ENCODE measurements at places on chromosomes 4 and X.

DNA sequence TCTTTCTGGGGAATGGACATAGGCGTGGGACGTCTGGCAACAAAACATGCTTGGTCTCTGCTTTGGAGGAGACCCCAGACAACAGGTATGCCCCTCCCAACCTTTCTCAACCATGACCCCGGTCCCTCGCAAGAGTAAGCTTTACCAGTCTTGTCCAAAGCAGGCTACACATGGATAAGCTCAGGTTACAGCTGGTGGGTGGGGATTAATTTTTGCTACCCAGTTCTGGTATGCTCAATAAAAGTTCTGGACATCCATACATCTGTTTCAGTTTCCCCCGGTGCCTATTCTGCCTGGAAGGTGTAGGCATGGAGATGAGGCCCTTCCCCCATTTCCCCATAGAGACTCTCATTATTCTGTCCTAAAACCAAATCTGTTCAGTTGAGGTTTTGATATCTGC, 54.5 kb upstream of the NOCT start:
- DNase-seq, result no peak

GRCh38 chr4:92714640-92715039, 410.9 kb downstream of the GRID2 start:
- DNase-seq, result no peak

DNA sequence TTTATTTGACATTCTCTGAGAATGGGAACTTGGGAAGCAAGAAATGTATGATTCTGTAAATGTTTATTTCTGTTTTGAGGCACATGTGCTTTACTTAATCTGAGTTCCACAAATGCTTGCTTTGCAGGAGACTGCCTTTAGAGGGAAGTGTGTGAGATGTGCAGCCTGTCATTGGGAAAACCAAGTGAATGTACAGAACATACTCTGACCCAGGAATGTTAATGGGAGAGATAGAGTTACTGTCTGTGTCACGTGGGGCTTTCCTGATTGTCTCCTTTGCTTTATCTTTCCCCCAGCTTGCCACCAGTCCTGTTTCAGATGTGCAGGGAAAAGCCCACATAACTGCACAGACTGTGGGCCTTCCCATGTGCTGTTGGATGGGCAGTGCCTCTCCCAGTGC, 218.6 kb upstream of the ANXA3 start:
- peak; percentile 42 for DNase-seq

DNA sequence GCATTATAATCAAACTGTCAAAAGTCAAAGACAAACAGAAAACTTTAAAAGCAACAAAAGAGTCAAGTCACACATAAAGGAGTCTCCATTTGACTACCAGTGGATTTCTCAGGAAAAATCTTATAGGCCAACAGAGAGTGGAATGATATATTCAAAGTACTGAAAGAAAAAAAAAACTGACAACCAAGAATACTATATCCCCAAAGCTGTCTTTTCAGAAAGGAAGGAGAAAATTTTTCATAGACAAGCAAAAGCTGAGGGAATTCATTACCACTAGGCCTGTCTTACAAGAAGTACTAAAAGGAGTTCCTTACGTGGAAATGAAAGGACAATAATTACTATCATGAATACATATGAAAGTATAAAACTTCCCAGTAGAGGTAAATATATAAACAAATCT, 39.0 kb downstream of the SLC10A7 start:
- no peak for DNase-seq

- DNase-seq, result no peak
Measured at GRCh38 chr4:173878701-173879100, 348.7 kb upstream of the HAND2 start.

- no peak for DNase-seq
Measured at GRCh38 chr4:155400893-155401292, 24.1 kb upstream of the MAP9 start.

DNA sequence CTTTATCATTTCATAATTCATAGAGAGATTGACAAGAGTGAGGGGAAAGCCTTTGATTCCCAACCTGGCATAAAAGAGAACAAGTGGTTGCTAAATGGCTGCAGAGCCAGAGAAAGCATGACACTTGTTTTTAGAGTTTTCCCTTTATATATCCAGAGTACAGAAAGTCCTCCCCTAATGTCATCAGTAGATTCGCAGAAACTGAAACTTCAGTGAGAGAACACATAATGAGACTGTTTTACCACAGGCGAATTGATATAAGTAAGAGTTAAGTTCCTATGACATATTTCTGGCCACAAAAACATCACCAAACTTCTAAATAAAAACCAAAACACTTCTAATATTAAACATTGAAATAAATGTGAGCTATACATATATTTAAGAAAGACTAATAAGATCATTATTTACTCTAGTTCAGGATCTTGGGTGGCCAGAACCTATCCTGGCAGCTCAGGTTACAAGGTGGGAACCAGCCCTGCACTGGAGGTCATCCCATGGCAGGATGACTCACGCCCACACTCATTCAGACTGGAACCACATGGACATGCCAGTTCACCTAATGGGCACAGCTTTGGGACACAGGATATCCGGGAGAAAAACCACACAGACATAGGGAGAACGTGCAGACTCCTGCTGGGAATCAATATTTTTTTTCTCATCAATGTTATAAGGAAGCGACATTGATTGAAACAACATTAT, 35.5 kb downstream of the NWD2 start:
- no peak for DNase-seq

GRCh38 chr4:25575611-25576010, 80.0 kb upstream of the SLC34A2 start:
- DNase-seq, result no peak

DNA sequence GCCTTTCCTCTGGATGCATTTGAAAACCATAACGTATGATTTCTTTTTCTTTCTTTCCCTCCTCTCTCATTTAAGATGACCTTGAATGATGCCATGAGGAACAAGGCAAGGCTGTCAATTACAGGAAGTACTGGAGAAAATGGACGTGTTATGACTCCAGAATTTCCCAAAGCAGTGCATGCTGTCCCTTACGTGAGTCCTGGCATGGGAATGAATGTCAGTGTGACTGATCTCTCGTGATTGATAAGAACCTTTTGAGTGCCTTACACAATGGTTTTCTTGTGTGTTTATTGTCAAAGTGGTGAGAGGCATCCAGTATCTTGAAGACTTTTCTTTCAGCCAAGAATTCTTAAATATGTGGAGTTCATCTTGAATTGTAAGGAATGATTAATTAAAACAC, 142.8 kb downstream of the GRIA2 start:
- no peak for DNase-seq

GRCh38 chrX:19272452-19272851, 71.3 kb upstream of the PDHA1 start:
- DNase-seq, result no peak

GRCh38 chr4:123526511-123526910, 129.9 kb downstream of the SPRY1 start:
- DNase-seq, result no peak

DNA sequence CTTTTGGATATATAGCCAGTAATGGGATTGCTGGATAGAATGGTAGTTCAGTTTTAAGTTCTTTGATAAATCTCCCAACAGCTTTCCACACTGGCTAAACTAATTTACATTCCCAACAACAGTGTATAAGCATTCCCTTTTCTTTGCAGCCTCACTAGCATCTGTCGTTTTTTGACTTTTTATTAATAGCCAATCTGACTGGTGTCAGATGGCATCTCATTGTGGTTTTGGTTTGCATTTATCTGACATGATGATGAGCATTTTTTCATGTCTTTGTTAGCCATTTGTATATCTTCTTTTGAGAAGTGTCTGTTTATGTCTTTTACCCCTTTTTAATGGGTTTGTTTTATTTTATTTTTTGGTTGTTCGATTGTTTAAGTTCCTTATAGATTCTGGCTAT, 13.3 kb downstream of the UBQLN2 start:
- DNase-seq, result no peak

GRCh38 chrX:14420841-14421240, 108.5 kb upstream of the GLRA2 start:
- no peak for DNase-seq

DNA sequence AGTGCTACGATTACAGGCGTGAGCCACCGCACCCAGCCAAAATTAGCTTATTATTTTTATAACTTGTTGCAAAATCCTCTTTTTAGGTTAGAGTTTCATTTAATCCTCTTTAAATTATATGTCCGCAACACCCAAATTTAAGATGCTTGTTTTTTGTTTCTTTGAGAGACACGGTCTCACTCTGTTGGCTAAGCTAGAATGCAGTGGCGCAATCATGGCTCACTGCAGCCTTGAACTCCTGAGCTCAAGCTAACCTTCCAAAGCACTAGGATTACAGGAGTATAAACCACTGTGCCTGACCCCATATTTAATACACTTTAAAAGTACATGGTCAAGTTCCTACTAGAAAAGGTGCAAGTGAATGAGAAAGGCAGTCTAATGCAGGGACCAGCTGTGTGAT, 2.2 kb downstream of the RBBP7 start:
- DNase-seq, result no peak

- DNase-seq, result no peak
Measured at GRCh38 chr4:182893047-182893446, 24.1 kb downstream of the DCTD start.

- no peak for DNase-seq
Measured at GRCh38 chr4:41431276-41431675, 106.7 kb upstream of the LIMCH1 start.

DNA sequence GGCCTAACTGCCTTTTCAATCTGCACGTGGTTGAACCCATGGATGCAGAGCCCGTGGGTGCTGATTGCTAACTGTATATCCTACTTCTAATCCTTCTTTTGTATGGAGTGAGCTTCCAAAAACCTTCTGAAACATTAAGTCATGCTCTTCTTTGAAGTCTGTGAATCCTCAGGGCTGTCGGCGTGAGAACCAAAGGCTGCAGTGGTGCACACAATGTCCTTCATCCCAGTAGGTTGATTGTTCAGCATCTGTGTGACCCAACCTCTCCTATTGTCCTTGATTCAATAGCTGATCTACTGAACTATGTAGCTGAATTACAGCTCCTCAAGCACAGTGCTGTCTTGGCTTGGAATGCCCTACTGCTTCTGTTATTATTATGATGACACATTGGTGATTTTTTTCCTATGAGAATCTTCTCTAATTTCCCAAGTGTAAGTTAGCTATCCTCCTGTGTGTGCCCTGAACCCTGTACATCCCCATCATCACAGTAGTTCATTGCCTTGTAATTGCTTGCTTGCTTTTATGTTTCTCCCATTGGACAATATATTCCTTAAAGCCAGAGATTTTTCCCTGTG, 294.6 kb downstream of the TRIML1 start:
- no peak for DNase-seq

GRCh38 chr4:17823871-17824669, 13.3 kb downstream of the NCAPG start:
- DNase-seq, result no peak

GRCh38 chrX:55908661-55909212, 191.2 kb downstream of the RRAGB start:
- DNase-seq, result peak; percentile 9

- no peak for DNase-seq
Measured at GRCh38 chrX:81208916-81209315, 7.0 kb downstream of the SH3BGRL start.

GRCh38 chrX:10926404-10926803, 184.7 kb upstream of the HCCS start:
- no peak for DNase-seq

GRCh38 chr4:66204534-66205247, 534.4 kb upstream of the EPHA5 start:
- no peak for DNase-seq

DNA sequence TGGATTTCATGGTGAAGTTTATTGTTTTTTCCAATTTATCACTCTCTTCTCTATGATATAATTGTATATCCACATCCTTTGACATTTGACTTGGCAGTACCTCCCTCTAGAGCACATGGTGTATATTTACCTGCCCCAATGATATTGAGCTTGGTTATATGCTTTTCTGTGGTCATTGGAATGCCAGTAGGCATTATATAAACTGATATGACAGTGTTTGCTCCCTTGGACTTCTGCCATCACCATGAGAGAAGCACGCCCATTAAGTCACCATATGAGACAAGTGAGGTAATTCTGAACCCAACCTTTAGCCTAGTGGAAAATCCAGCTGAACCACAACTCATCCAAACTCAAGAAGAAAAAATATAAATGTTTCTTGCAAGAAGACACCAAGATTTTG, 2761.5 kb downstream of the ARAP2 start:
- no peak for DNase-seq

- no peak for DNase-seq
Measured at GRCh38 chrX:150482537-150483206, 85.7 kb upstream of the MTM1 start.

GRCh38 chr4:87589531-87589930, 18.8 kb upstream of the DSPP start:
- DNase-seq, result peak; percentile 4

DNA sequence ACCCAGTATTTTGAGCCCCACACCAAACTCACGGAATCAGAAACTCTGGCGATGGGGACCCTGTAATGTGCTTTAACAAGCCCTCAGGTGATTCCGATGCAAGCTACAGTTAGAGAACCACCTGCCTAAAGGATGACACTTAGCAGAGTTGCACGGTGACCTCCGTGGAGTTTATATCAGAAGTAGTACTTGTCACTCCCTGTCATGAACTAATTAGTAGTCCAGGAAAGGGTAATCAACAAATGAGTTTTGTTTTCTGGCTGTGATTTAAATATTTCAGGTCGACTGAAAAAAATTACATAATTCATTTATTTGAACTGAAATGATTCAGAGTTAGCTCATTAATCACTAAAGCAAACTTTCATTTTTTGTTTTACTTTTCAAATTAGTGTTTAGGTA, 56.4 kb downstream of the TMA16 start:
- DNase-seq, result no peak

- no peak for DNase-seq
Measured at GRCh38 chr4:41668024-41668423, 80.5 kb downstream of the PHOX2B start.

DNA sequence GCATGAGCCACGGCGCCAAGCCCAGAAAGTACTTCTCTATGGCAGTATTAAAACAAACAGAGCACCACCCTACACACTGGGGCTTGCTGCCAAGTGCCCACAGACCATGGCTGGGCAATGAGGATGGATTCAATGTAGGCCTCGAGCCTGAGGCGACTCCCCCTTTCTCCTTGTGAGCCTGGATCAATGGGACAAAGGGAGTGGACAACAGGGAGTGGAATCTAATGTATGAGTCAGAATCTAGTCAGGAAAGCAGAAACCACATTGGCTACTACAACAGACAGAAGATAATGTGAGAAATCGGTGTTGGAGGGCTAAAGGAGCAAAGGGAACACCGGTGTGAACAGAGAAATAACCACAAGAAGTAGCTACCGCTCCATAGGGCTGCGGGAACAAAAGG, 37.7 kb upstream of the OCIAD2 start:
- DNase-seq, result no peak

- no peak for DNase-seq
Measured at GRCh38 chr4:130210864-130211263, 1114.9 kb downstream of the C4orf33 start.

DNA sequence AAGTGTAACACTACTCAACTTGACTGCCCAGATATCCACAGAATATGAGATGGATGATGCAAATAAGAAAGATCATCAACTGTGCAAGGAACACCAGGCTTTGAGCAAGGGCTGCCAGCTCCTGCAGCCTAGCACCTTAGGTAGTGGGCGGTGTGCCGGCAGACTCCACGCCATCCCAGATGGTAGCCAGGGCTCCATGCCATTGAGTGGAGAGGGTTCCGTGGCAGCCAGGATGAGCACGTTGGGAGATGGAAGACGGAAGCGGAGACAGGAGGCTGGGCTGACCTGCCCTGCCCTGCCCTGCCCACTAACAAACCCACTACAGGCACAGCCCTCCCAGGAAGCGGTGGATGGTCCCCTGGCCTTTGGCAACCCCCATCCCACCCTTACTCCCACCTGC, 51.9 kb downstream of the TMPRSS11F start:
- DNase-seq, result no peak

- DNase-seq, result no peak
Measured at GRCh38 chrX:119389871-119390501, 9.2 kb upstream of the SLC25A43 start.

Measured in renal pelvis (tissue), 12 donors.